ENCODE measurements at places on chromosomes 12 and 14.

DNA sequence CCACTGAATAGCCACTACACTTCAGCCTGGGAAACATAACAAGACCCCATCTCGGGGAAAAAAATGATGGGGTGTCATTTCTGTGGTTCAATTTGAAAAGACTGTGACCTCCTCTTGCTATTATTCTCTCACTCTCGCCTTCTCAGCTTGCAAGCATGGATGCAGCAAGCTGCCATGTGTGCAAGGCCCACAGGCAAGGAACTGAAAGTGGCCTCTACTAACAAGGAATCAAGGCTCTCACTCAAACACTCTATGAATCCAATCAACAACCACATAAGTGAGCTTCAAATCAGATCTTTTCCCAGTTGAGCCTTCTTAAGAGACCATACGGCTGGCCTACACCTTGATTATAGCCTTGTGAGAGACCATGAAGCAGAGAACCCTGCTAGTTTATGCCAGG, 17.9 kb upstream of the DHRS7 start:
- DNase-seq: peak; percentile 24

GRCh38 chr12:46205294-46205693, 63.5 kb downstream of the SLC38A1 start:
- DNase-seq: no peak

DNA sequence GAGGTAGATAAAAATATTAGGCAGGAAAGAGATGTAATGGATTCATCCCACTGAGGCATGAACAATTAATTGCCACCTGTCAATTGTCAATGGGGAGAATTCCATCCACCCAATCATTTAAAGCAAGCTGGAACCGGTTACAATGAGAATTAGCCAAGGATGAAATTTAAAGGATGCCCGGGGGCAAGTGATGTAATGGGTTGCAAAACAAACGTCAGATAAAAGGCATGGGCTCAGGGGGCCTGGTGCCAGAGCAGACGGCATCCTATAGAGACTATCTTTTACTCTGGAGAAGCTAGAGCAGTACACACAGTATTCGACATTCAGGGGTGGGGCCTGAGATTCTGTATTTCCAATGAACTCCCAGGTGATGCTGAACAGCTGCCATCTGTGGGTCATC, 80.5 kb upstream of the ZFP36L1 start:
- no peak for DNase-seq

GRCh38 chr12:15706010-15706676, 83.0 kb downstream of the EPS8 start:
- no peak for DNase-seq

GRCh38 chr12:104953323-104953722, 4.8 kb downstream of the SLC41A2 start:
- no peak for DNase-seq

- no peak for DNase-seq
These were observed 267.7 kb downstream of the GALC start for GRCh38 chr14:87725318-87725717.

DNA sequence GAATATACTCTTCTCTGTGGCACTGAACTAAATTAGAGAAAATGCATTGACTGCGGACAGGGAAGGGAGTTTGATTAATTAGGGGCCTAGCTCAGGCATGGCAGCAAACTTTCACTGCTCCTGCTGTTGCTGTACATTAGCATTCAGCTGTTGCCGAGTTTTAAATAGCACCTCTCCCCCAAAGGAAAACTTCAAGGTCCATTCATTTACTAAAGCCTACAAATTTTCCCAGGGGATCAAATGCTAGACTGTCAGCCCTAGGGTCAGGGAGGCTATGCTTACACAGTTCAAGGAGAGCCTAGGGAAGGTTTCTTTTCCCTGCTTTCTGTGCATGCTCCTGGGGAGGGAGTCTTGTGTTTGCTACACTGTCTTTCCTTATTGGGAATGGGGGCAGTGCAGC, 60.0 kb upstream of the GZMB start:
- DNase-seq: no peak

DNA sequence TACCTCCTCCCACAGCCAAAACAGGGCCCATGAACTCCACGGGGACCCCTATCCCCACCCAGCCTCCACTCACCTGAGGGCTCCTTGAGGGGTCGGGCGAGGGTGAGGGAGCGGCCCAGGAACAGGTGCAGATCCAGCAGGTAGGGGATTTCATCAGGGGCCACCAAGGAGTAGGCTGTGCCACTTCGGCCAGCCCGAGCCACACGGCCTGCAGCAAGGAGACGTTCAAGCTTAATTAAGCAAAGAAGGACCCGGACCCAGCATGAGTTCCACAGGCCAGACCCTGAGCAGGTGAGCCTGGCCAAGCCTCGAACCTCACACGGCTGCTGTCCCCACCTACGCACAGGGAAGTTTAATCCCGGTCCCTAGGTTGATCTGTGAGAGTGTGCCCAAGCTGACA, 15.6 kb downstream of the DDX54 start:
- DNase-seq: no peak

GRCh38 chr12:32332446-32332845, 66.9 kb upstream of the FGD4 start:
- no peak for DNase-seq

DNA sequence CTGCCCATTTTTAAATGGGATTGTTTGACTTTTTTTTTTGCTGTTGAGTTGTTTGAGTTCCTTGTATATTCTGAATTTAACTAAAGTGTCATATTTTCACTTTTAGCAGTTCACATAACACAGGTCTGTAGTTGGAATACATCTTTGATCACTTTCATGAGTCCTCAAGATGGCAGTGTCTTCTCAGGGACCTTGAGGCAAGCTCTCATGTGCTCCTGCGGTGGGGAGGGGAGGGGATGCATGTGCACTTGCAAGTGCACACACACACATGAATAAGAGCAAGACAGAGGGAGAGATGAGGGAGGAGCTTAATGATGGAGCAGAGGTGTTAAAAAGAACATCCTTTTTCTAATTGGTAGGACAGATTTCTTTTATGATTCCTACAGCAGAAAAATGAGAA, 291.4 kb upstream of the OR4E1 start:
- no peak for DNase-seq

DNA sequence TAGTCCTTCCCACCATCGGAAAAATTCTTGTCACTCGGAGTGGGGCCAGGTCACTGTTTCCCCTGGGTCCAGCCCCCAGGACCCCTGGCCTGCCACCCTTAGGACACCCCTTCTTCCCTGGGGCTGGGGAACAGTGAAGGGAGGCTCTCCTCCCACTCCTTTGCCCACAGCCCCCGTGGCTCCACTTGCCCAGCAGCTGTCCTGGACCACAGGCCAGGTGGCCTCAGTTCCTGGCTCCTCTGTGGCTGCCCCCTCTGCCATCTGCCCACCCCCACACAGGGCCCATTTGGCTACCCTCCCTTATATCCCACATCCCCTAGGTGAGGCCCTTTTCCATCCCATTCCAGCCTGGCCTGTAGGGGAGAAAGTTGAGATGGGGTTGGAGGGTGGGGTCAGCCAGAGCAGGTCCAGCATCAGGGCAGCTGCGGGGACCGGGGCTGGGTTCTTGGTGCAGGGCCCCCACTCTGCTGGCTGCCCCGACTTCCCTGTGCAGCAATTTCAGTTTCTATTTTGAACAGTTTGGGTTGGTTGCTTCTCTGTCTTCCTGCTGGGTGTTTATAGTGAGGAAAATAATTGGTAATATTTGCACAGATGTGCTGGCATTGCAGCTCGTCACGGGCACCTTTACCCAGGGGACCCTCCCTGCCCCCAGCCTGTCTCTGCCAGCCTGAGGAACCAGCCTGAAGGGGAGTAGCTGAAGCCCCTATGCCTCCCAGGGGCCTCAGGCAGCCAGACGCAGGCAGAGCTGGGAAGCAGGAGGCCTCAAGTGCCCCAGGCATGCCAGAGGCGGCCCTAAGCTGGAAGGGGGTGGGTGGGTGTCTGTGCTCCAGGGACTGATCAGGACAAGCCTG, 23.4 kb downstream of the SYNDIG1L start:
- DNase-seq: peak; percentile 22

DNA sequence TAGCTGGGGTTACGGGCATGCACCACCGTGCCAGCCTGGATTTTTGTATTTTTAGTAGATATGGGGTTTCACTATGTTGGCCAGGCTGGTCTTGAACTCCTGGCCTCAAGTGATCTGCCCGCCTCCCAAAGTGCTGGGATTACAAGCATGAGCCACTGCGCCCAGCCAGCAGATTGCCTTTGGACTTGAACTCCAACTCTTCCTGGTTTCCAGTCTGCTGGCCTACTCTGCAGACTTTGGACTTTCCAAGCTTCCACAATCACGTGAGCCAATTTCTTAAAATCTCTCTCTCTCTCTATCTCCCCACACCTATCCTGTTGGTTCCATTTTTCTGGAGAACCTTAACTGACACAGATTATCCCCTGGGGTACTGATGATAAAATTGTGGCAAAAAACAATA, 55.0 kb downstream of the EMP1 start:
- DNase-seq: no peak

DNA sequence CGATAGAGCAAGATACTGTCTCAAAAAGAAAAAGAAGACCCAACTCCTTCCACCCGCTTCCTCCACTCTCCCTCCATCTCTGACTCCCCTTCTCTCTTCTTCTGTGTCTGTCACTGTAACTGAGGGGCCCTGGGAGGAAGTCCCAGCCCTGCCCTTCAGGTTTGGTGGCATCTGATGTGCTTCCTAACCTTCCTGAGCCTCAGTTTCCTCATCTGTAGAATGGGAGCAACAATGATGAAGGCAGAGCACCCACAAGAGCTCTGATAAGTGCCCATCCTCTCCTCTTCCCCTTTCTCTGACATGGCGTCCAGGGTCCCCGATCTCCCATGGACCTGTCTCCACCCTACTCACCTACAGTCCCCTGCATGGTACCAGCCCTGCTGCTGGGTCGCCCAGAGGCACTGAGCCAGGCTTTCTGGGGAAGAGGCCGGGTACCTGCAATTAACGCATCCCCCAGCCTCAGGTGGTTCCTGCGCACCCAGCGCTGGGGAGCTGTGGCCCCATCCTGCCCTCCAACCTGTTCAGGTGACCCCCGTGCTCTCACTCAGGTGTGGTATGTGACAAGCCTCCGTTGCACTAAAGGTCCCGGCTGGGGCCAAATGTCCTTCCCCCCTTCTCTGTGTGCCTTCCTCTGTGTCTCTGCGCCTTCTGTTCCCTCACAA, 13.2 kb downstream of the FOXN4 start:
- no peak for DNase-seq

DNA sequence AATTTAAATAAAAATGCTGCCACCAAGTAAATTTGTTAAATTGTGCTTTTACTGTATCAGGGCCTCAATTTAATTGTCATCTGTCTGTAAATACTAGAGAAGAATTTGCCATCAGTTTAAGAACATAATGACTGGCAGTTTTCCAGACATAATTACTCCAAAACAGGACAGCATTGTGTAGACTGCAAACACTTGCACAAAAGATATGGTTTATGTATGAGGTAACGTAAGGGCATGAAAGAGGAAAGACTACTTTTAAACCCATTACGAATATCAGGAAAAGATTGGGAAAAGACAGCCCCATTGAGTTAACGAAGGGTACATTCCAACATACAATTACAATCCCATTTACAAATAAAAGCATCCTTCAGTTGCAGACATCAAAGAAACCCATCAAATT, 59.8 kb upstream of the KRR1 start:
- DNase-seq: no peak

GRCh38 chr14:61653507-61653906, 41.8 kb upstream of the HIF1A start:
- peak; percentile 55 for DNase-seq

Measured in inflammatory macrophage treated with lipopolysaccharide for 4 hours (primary cell).